ENCODE measurements at places on chromosomes 3 and 15.

GRCh38 chr15:33094336-33094735 lies 100.2 kb downstream of the FMN1 start:
- no peaks in the 10 kb centered on the region for H3K27me3 ChIP-seq
- peak overlapping the region; percentile 79 for H3K27ac ChIP-seq
- peaks cover 31% of the 10 kb centered on the region for H3K4me1 ChIP-seq
- H3K36me3 ChIP-seq: no peaks in the 10 kb centered on the region

- no peak overlapping the region for H3K27ac ChIP-seq
- H3K4me3 ChIP-seq: no peak overlapping the region
- H3K4me1 ChIP-seq: peaks cover 4% of the 10 kb centered on the region
- DNase-seq: no peak
- H3K27me3 ChIP-seq: no peaks in the 10 kb centered on the region
Observed at GRCh38 chr15:64029110-64029509, 17.2 kb downstream of the DAPK2 start.

DNA sequence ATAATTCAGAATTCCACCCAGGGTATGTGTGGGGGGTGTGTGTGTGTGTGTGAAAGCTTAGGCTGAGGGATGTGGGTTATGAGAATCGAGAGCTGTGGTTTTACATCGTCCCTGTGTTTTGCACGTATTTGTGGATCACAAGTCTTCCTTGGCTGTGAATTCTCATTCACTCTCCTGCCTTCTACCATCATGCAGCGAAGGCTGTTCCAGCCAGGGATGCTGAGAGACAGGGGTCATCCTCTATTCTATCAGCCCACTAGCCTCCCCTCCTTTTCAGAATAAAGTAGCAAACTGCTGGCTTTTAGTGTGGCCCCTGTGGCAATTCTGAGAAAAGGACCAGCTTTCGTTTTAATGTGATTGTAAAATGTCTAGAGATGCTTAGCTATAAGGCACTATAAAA lies 460.6 kb upstream of the NR2F2 start:
- H3K27me3 ChIP-seq: no peaks in the 10 kb centered on the region
- no peak overlapping the region for H3K4me3 ChIP-seq
- no peak overlapping the region for H3K27ac ChIP-seq
- DNase-seq: no peak
- H3K4me1 ChIP-seq: no peaks in the 10 kb centered on the region

DNA sequence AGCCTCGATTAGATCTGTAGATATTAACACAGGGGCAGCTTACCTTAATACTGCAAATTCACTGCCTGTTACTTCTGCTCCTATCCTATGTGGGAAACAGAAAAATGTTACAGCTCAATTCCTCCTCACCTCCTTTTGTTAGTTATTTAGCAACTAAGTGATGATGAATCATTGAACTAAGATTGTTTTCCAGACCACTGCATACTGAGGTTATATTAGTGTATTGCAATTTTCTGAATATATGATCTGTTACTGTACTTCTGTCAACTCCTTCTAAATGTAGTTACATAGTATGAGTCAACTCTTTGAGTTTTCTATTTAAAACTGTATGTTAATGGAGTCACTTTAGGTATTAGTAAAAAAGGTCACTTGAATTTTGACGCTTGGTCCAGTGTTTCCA lies 331.5 kb upstream of the SLCO3A1 start:
- no peaks in the 10 kb centered on the region for H3K36me3 ChIP-seq
- H3K27ac ChIP-seq: no peak overlapping the region
- H3K4me3 ChIP-seq: no peak overlapping the region
- H3K4me1 ChIP-seq: no peaks in the 10 kb centered on the region

DNA sequence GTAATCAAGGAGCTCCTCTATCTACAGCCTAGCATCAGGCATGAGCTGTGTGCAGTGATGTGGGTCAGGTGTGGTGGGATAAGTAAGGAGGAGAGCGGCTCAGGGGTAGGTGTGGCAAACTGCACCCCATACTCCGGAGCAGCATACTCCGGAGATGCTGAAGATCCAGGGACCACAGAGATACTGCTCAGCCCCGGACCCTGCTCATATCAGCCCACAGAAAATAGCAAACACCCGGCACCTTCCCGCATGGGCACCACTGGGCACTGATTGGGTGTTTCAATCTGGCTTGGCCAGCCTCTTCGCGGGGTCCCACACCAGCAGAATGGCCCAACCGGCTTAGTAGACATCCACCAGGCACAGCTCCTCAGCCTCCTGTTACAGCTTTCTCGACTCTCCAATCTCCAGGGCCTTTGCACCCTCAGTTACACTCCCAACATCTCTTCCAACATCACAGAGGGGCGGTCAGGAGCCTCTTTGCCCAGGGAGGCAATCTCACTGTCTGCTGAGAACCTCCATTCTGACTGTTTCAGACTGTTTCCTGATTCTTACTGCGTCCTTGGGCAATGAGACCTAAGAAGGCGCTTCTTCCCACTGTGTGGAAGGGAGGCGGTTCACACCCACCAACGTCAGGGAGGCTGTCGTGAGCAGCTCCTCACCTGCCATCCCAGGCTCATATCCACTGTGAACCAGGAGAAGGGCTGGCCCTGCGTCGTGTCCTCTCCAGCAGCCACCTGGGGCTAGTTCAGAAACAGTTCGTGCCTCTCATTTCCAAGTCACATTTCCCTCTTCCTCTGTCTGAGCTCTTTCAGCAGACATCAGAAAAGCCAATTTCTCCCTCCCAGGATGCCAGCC lies 59.8 kb downstream of the CAPN7 start:
- no peak for DNase-seq
- no peak overlapping the region for H3K4me3 ChIP-seq
- peaks cover 9% of the 10 kb centered on the region for H3K4me1 ChIP-seq
- no peaks in the 10 kb centered on the region for H3K27me3 ChIP-seq

DNA sequence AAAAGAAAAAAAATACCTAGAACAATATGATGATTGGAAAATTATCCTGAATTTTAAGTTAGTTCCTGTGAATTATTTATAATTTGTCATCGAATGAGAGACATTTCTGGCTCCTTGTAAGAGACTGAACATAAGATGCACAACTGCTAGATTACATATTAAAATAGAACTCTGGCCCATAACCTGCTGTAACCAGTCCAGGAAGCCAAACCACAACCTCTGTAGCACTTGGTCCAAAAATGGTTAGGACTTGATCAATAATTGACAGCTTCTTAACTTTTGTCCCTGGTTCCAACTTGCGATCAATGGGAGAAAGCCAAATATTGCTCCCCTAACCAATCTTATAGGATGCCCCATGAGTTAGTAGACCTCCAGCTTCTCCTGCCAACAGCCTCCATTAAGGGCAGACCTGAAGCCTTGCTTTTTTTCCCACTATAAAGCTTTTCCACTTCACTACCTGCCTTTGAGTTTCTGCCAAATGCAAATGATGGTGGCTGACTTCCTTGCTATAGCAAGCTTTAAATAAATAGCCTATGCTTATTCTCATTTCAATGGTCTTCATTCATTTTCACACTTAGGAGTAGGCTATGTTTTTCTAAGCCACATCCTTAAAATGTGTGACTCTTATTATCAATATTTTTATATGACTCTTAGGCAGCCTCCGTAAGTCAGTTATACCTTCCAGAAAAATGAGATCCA lies 224.0 kb upstream of the ARHGEF26 start:
- H3K4me1 ChIP-seq: no peaks in the 10 kb centered on the region
- no peaks in the 10 kb centered on the region for H3K27me3 ChIP-seq
- DNase-seq: no peak
- no peaks in the 10 kb centered on the region for H3K36me3 ChIP-seq
- no peak overlapping the region for H3K27ac ChIP-seq

- H3K27ac ChIP-seq: no peak overlapping the region
- H3K36me3 ChIP-seq: no peaks in the 10 kb centered on the region
- no peaks in the 10 kb centered on the region for H3K27me3 ChIP-seq
- H3K4me3 ChIP-seq: no peak overlapping the region
Observed at GRCh38 chr3:175224051-175224450, 364.9 kb downstream of the NAALADL2 start.

DNA sequence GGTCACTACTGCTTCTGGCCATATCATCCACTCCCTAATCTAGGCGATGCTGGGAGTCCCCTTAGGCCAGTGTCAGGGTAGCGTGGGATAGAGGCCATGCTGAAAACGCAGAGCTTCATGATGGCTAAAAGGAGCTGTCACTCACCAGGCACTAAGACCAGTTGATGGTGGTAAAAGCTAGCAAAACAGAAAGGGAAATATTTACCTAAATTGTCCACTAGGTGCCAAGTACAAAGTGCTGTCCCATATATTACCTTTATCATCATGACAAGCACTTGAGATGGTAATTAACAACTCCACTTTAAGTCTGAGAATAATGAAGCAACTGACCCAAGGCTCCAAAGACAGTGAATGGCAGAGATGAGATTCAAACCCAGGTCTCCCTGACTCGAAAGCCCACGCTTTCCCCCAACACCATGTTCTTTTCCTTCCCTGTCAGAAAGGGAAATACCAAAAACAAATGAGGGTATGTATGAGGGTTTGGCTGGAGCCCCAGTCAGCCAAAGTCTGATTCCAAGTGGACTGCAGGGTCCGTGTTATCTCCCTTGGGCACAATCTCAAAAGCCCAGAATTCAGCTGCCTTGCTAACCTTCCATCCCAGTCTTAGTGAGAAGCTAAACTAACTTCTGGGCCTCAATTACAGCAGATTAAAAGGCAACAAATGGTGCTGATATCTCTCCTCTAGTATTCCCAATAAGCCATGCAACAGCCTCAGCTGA lies 84.7 kb downstream of the RBPMS2 start:
- H3K4me1 ChIP-seq: peaks cover 26% of the 10 kb centered on the region
- no peak overlapping the region for H3K4me3 ChIP-seq
- DNase-seq: no peak
- H3K36me3 ChIP-seq: peaks cover 50% of the 10 kb centered on the region

- H3K4me3 ChIP-seq: no peak overlapping the region
- no peaks in the 10 kb centered on the region for H3K36me3 ChIP-seq
- no peak overlapping the region for H3K27ac ChIP-seq
- H3K27me3 ChIP-seq: no peaks in the 10 kb centered on the region
- peaks cover 7% of the 10 kb centered on the region for H3K4me1 ChIP-seq
Observed at GRCh38 chr3:35900079-35900478, 260.8 kb downstream of the ARPP21 start.

DNA sequence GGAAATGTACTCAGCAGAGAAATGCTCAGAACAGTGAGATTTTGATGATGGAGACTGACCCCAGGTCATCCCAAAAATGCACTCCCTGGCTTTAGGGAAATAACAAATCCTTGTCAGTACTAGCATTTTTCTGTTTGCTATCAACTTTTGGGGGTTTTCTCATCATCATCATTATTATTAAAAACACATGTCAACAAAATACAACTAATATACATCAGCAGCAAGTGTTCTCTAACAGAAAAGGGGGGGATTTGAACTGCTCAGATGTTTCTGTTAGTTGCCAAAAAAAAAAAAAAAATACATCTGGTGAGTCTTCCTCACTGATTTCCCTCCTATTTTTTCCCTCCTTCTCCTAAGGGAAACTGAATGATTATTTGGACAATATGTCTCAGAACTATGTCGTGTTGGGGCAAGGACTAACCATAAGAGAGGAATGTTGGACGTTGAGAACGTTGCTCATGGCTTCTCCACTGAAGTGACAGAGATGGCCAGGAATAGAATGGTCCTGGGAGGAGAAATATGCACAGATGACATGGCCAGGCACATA lies 230.0 kb upstream of the MCTP2 start:
- H3K36me3 ChIP-seq: no peaks in the 10 kb centered on the region
- peaks cover 5% of the 10 kb centered on the region for H3K27me3 ChIP-seq
- no peaks in the 10 kb centered on the region for H3K4me1 ChIP-seq
- no peak for DNase-seq

DNA sequence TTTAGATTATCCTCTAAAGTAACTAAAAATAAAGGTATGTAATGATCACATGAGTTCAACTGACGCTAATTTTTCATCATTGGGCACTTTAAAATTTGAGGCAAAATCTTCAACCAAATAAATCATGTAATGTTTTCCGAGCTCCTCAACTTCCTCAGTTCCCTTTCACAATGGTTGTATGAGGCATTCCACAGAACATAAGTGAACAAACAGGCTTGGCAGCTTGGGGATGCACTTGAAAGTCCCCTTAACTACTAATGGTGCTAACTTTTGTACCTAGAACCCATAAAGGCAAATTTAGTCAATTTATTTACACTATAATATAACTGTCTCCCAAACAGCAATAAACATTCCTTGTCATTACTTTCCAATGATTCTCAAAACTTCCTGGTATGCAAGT lies 1137.9 kb downstream of the ROBO2 start:
- no peaks in the 10 kb centered on the region for H3K36me3 ChIP-seq
- no peak overlapping the region for H3K27ac ChIP-seq
- DNase-seq: no peak
- no peak overlapping the region for H3K4me3 ChIP-seq

- H3K27ac ChIP-seq: no peak overlapping the region
- H3K36me3 ChIP-seq: no peaks in the 10 kb centered on the region
- no peak overlapping the region for H3K4me3 ChIP-seq
- no peaks in the 10 kb centered on the region for H3K27me3 ChIP-seq
- DNase-seq: no peak
- no peaks in the 10 kb centered on the region for H3K4me1 ChIP-seq
Observed at GRCh38 chr3:38108649-38109579, 28.0 kb downstream of the ACAA1 start.

GRCh38 chr3:56297281-56297840 lies 170.9 kb downstream of the ERC2 start:
- no peaks in the 10 kb centered on the region for H3K36me3 ChIP-seq
- H3K27ac ChIP-seq: no peak overlapping the region
- H3K27me3 ChIP-seq: no peaks in the 10 kb centered on the region
- no peak for DNase-seq

DNA sequence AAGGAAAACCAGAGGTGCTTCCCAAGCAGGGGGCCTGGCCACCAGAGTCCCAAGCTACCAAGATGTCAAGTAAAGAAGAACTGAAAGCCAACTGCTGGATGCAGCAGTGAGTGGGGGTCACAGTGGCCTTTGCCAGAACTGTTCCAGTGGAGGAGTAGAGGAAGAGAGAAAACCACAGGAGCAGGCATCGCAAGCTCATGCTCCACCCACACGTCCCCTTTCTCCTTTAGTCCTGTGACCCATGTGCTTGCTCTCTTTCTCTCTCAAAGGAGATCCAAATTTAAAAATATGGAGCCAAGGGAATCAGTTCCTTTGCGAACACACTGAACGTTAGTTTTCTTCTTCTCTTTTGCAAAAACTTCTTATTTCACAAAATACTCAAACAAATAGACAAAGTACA lies 12.4 kb upstream of the ABHD2 start:
- H3K27ac ChIP-seq: no peak overlapping the region
- DNase-seq: no peak
- H3K27me3 ChIP-seq: no peaks in the 10 kb centered on the region

- peaks cover 19% of the 10 kb centered on the region for H3K4me1 ChIP-seq
- peaks cover 72% of the 10 kb centered on the region for H3K36me3 ChIP-seq
- DNase-seq: peak; percentile 44
- no peak overlapping the region for H3K4me3 ChIP-seq
Observed at GRCh38 chr3:119642746-119643473, 17.5 kb downstream of the POPDC2 start.

GRCh38 chr15:80423215-80423614 lies 19.0 kb downstream of the ARNT2 start:
- DNase-seq: peak; percentile 12
- H3K36me3 ChIP-seq: no peaks in the 10 kb centered on the region
- H3K4me1 ChIP-seq: no peaks in the 10 kb centered on the region
- H3K4me3 ChIP-seq: no peak overlapping the region
- H3K27me3 ChIP-seq: no peaks in the 10 kb centered on the region

DNA sequence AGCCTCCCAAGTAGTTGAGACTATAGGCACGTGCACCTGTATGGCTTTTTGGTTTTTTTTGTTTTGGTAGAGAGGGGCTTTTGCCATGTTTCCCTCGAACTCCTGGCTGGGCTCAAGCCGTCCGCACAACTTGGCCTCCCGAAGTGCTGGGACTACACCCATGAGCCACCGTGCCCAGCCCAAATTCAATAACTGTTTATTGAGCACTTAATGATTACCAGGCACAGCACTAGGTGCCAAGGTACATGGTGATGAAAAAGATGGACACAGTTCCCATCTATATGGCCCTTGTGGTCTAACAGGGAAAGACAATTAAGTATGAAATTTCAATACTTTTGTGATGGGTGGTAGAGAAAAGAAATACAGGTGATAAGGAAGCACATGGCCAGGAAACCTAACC lies 35.8 kb upstream of the ZNF148 start:
- H3K27ac ChIP-seq: no peak overlapping the region
- H3K4me3 ChIP-seq: no peak overlapping the region
- H3K36me3 ChIP-seq: no peaks in the 10 kb centered on the region

All from cardiac muscle cell (in vitro differentiated cells and primary cell).